ENCODE measurements at places on chromosomes 7 and 10.

GRCh38 chr7:139909379-139910050 is 80.5 kb downstream of the TBXAS1 start:
- H3K27ac ChIP-seq: no peak overlapping the region
- DNase-seq: no peak
- H3K4me1 ChIP-seq: peaks cover 5% of the 10 kb centered on the region
- no peaks in the 10 kb centered on the region for H3K36me3 ChIP-seq

DNA sequence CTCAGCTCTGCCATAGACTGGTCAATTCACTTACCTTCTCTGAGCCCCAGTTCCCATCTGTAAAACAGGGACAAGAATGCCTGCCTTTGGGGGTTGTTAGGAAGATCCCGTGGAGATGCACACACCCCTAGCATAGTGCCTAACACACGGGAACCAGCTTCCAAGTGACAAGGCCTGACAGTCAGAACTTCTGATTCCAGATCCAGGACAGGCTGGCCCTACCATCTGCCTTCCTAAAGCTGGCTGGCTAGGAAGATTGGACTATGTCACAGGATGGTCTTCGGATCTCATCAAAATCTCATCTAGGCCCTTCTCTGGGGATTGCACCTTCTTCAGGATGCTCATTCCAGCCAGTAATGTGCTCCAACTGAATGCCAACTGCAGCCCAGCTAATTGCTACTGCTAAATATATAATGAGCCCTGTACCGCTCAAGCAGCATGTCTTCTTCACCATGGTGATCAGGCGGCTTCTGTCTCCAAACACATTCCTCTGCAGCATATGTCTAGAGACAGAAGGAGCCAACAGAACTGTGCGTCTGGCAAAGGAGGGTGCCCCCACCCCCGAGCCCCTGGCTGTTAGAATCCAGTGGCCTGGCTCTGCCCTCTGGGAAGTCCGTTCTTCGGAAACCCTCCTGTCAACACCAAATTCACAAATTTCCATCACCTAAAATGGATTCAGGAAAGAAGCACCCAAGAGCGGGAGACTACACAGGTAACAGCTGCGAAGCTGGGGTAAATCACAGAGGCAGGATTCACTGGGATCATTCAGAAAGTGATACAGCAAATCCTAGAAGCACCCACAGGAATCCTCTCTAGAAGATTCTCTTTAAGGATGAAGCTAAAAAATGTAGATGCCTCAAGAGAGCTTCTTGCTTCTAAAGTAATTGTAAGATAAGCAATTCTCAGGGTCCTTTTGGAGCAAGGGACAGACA is 142.1 kb upstream of the EEPD1 start:
- no peaks in the 10 kb centered on the region for H3K36me3 ChIP-seq
- no peaks in the 10 kb centered on the region for H3K4me1 ChIP-seq
- no peak for DNase-seq

DNA sequence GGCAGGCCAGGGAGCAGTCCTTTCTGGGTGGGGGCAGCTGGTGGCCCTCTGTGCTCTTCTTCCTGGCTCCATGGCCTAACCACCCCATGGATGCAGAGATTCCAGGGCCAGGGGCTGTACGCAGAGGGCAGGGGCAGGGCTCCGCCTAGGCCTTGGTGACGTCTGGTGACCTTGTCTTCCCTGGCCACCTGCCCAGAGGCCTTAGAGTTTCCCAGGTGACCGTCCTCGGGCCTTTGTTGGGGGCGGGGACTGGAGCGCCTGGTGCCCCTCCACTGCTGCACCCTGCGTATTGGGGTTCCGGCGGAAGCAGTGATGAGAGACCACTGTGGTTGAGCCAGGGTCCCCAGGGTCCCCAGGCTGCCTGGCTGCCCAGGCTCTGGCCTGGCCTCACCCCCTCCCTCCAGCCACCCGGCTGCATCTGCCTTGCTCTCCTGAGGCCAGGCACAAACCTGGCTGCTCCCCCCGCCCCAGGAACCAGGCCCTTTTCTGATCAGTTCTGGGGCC is 10.3 kb downstream of the PWWP2B start:
- no peak for DNase-seq
- H3K27me3 ChIP-seq: no peaks in the 10 kb centered on the region
- no peaks in the 10 kb centered on the region for H3K4me1 ChIP-seq
- H3K36me3 ChIP-seq: peaks cover 5% of the 10 kb centered on the region

- H3K36me3 ChIP-seq: no peaks in the 10 kb centered on the region
- peak overlapping the region; percentile 78 for H3K27ac ChIP-seq
- H3K4me1 ChIP-seq: peaks cover 11% of the 10 kb centered on the region
- H3K4me3 ChIP-seq: no peak overlapping the region
- DNase-seq: no peak
These were observed 24.4 kb upstream of the VSIR start for GRCh38 chr10:71797533-71798307.

DNA sequence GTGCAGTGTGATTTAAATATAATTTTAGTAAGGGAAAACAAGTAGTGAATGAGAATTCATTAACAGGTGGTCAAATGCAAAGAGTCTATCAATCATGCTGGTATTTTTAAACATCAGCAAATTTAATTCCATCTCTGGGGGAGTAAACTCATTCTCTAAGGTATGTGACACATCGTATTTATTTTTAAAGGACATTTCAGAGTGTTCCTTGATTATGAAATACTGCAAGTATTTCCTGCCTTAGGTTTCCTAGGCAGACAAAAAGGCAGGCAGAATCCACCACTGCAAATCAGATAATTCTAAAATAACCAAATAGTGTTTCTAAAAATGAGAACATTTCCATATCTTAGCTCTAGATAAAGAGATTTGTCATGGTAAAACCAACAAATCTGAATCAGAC is 193.8 kb downstream of the LRRTM3 start:
- no peaks in the 10 kb centered on the region for H3K4me1 ChIP-seq
- H3K36me3 ChIP-seq: no peaks in the 10 kb centered on the region
- DNase-seq: no peak
- no peak overlapping the region for H3K27ac ChIP-seq

- H3K4me1 ChIP-seq: peaks cover 41% of the 10 kb centered on the region
- peak overlapping the region; percentile 15 for H3K4me3 ChIP-seq
- peaks cover 27% of the 10 kb centered on the region for H3K36me3 ChIP-seq
- no peaks in the 10 kb centered on the region for H3K27me3 ChIP-seq
- peak; percentile 69 for DNase-seq
These were observed 77.3 kb upstream of the SAMD8 start for GRCh38 chr10:75034131-75034512.

DNA sequence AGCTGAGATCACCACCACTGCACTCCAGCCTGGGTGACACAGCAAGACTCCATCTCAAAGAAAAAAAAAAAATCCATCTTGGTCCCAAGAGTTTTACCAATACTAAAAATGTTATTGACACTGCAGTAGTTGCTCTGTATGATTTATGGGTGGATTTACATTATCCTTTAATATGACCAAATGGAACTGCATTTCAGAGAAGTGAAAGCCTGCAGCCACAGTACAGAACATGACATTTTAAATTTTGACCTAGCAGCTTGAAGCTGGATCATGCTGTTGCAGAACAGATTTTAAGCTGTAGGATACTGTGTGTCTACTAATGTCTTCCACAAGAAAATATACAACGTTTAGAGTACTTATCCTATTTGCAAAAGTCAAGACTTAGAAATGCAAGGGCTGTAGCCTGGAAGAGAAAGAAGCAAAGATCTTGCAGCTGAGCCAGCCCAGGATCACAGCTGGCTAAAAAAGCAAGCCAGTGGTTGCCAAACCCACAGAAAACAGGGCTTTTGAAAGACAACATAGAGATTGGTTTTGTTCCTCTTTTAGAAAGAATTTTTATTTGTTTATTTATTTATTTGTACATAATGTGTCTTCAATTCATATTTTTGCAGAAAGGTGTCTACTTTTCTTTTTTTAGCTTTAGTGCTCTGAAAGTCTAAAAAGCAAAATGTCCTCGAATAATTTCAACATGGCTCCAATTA is 55.2 kb upstream of the WNT16 start:
- H3K36me3 ChIP-seq: no peaks in the 10 kb centered on the region
- peaks cover 20% of the 10 kb centered on the region for H3K4me1 ChIP-seq
- H3K4me3 ChIP-seq: no peak overlapping the region
- no peak overlapping the region for H3K27ac ChIP-seq
- DNase-seq: no peak

GRCh38 chr10:72340510-72341261 is 14.0 kb downstream of the DNAJB12 start:
- peak; percentile 94 for DNase-seq
- H3K4me1 ChIP-seq: peaks cover 26% of the 10 kb centered on the region
- H3K27me3 ChIP-seq: no peaks in the 10 kb centered on the region
- H3K27ac ChIP-seq: peak overlapping the region; percentile 34
- peaks cover 38% of the 10 kb centered on the region for H3K36me3 ChIP-seq
- H3K4me3 ChIP-seq: no peak overlapping the region

- no peak overlapping the region for H3K4me3 ChIP-seq
- H3K4me1 ChIP-seq: no peaks in the 10 kb centered on the region
- DNase-seq: peak; percentile 41
These were observed 60.0 kb downstream of the VSTM4 start for GRCh38 chr10:49055221-49055849.

- H3K36me3 ChIP-seq: no peaks in the 10 kb centered on the region
- peaks cover 6% of the 10 kb centered on the region for H3K4me1 ChIP-seq
- DNase-seq: no peak
- H3K27me3 ChIP-seq: peaks cover 37% of the 10 kb centered on the region
- no peak overlapping the region for H3K27ac ChIP-seq
- no peak overlapping the region for H3K4me3 ChIP-seq
These were observed 4.1 kb upstream of the RELN start for GRCh38 chr7:103993551-103993950.

DNA sequence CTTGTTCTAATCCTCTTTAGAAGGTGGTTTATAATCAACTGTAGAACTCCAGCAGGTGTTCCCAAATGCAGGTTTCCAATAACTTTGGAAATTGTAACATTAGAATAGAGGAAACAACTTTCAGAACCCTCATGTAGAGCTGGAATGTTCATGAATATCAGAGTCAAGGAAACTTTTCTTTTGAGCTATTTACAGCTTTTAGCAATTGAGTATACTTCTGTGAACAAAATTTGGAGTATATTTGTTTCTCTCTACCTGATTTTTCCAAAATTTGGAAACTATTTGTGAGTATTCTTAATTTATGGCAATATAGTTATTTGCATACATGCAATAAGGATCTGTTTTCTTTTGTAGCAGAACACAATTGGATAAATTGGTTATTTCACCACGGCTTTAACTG is 2.8 kb upstream of the CFAP43 start:
- no peak for DNase-seq
- peaks cover 44% of the 10 kb centered on the region for H3K27me3 ChIP-seq
- no peak overlapping the region for H3K4me3 ChIP-seq

DNA sequence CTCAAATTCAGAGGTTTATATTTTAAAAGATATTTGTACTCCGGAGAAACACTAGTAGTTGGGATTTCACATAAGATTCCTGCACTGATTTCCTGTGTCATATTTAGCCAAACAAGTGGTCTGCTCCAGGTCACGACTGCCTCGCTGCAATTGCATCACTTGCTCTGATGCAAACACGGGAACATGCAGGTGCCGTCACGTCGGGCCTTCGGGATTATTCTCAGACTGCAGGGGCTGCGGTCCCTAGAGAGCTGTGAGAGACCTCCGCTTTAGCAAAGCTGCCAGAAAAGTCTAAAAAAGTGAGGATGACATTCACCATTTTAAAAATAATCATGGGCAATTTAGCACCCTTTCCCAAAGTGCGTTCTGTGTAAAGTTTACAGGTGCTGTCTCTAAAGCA is 93.5 kb upstream of the DDC start:
- peaks cover 2% of the 10 kb centered on the region for H3K36me3 ChIP-seq
- peaks cover 38% of the 10 kb centered on the region for H3K4me1 ChIP-seq
- peaks cover 7% of the 10 kb centered on the region for H3K27me3 ChIP-seq
- no peak overlapping the region for H3K27ac ChIP-seq

DNA sequence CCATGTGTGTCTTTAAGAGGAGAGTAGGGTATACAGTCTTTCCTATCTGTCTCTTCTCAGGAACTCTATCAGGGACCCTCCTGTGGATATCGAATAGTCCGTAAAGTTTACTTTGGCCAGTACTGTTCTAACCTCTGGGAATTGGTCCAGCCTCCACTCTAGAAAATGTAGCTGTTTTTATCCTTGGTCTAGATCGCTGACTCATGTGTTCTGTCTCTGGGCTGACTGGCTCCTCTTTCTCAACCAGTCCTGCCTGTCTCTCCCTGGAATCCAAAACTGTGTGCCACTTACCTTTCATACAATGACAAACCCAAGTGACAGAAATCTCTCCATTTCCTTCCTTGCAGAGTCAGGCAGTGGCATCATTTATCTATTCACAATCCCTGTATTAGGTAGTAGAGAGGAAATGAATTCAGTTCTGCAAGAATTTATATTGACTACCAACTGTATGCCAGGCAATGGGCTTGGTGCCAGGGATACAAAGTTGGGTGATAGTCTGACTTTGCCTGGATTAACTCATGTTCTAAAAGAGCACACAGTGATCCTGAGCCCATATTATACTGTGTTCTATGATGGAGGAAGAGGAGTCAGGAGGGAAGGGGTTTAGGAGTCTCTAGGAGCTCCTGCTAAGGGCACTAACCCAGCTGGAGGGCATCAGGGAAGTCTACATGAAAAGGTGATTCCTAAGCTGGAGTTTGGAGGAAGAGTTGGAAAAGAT is 232.7 kb downstream of the LRMDA start:
- H3K27ac ChIP-seq: no peak overlapping the region
- H3K36me3 ChIP-seq: no peaks in the 10 kb centered on the region
- peaks cover 5% of the 10 kb centered on the region for H3K27me3 ChIP-seq
- DNase-seq: no peak
- H3K4me1 ChIP-seq: no peaks in the 10 kb centered on the region

GRCh38 chr10:119189811-119190282 is 11.2 kb upstream of the PRDX3 start:
- peak overlapping the region; percentile 58 for H3K27ac ChIP-seq
- DNase-seq: peak; percentile 78
- H3K4me1 ChIP-seq: peaks cover 21% of the 10 kb centered on the region
- no peaks in the 10 kb centered on the region for H3K27me3 ChIP-seq
- H3K4me3 ChIP-seq: peak overlapping the region; percentile 51
- H3K36me3 ChIP-seq: no peaks in the 10 kb centered on the region

DNA sequence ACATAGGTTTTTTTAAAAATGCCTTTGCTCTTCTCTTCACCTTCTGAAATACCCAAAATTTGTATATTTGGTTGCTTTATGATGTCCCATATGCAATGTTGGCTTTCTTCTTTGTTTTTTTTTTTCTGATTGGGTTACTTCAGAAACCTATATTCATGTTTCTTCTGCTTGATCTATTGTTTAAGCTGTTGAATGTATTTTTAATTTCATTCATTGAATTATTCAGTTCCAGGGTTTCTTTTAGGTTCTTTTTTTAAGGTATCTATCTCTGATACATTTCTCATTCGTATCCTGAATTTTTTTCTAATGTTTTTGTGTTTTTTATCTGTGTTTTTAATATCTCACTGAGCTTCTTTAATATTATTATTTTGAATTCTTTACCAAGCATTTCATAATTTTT is 221.0 kb upstream of the MTPN start:
- no peak for DNase-seq
- H3K4me3 ChIP-seq: no peak overlapping the region
- no peak overlapping the region for H3K27ac ChIP-seq
- H3K4me1 ChIP-seq: no peaks in the 10 kb centered on the region
- H3K36me3 ChIP-seq: no peaks in the 10 kb centered on the region
- H3K27me3 ChIP-seq: no peaks in the 10 kb centered on the region

Measured in activated CD4-positive, alpha-beta T cell treated with anti-CD3 and anti-CD28 coated beads, Interleukin-2, amount 10 ng/mL, durations not matched to agents 24 days and 14 days (primary cell).